Epithelial cell of esophagus (primary cell): ENCODE measurements at places on chromosomes 1 and 21.

DNA sequence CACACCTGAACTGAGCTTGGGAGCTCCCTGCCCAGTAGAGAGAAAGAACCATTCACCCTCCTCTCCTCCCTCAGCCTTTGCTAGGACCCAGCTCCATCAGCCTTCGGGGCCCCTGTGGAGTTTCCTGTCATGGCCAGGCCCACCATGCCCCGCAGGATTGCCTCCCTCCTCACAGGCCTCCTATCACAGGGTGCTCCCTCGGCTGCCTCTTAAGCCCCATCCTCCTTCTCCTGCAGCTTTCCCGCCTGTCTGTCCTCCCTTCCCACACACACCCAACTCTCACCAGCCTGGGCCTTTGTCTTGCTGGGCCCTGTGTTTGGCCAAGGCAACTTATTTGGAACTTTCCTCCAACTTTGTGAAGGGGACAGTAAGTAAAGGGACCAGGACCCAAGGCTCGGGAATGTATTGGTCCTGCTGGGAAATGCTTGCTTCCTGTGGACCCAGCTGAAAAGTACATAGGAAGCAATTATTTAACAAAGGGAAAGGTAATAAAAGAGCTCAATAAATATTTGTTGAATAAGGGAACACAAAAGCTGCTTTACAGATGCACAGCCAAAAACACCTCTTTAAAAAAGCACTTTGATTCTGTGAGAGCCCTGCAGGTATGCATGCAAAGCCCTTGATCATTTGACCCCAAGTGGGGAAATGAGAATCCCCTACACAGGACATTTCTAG is 31.6 kb upstream of the TENT5C start:
- DNase-seq = no peak

DNA sequence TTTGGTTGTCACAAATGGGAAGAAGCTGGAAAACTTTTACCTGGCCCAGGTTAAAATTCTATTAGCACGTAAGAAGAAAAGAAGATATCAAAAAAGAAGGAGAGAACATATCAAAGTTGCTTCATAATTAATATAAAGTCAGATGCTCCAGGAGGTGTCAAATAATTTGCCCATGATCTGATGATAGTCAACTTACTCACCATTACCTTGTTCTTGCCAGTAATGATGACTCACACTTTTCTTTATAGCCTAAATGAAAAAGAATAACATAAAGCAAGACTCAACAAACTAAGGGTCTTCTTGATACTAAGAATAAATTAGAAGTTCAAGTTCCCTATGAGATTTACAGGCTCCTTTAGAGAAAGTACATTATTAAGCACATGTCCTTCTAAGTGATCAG is 580.4 kb downstream of the TTLL7 start:
- DNase-seq = peak; percentile 48

- no peak for DNase-seq
These were observed 60.8 kb downstream of the EYA3 start for GRCh38 chr1:28027660-28028059.

DNA sequence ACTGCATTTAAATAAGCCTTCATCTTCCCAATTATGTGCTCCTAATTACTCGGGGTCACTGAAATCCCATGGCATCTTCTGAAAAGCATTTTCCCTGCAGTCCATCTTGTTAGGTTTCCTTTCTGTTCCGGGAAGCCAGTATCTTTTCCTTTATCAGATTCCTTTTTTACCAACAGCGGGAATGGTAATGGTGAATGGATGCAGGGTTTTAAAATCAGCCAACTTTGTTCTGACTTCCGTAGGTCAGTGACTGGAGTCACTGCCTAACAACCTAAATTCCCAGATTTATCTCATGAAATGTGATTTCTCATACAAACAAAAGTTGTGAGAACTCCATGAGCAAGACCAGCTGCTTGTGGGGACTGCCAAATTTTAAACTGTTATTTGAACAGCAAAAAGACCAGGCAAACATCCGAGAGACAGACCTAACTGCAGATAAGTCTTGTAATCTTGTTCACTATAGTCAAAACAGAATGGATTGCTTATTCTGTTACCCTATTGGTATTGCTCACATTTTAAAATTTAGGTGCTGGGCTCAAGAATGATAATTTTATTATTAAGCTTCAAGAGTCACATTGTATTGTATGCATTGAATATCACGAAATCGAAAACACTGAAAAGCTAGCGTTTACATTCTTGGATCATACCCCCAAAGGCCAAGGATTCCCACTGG is 1.2 kb upstream of the RWDD3 start:
- DNase-seq = no peak

DNA sequence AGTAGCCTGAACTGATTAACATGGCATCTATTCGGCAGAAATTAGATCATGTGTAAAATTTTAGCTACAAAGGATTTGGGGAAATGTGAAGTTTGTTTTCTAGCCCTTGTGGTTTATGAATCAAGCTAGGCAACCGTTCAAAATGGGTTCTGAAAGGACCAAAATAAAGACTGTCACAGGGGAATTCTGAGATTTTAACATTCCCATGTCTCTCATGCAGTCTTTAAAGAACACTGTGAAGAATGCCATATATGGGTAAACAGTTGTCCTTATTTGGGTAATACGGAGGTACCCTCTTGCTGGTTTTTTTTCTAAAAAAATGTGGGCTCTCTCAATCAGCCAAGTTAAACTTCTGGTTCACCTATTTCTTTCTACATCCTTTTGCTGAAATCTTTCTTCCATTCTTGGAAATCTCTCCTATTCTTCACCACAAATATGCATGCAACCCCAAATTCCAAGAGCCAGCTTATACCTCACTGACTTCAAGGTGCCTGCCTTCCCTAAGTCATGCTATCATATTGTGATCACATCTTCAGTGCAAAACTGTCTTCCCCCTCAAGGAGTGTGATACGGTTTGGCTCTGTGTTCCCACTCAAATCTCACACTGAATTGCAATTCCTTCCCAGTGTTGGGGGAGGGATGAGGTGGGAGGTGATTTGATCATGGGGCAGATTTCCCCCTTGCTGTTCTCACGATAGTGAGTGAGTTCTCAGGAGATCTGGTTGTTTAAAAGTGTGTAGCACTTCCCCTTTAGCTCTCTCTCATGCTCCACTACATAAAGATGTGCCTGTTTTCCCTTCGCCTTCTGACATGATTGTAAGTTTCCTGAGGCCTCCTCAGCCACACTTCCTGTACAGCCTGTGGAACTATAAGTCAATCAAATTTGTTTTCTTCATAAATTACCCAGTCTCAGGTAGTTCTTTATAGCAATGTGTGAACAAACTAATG is 308.7 kb downstream of the TTLL7 start:
- DNase-seq = no peak

- DNase-seq = no peak
These were observed 4.4 kb downstream of the LYPD8 start for GRCh38 chr1:248751142-248751541.

- DNase-seq = no peak
These were observed 59.6 kb downstream of the UCK2 start for GRCh38 chr1:165886983-165887382.

GRCh38 chr1:230056098-230056497 is 10.9 kb upstream of the GALNT2 start:
- DNase-seq = no peak

- peak; percentile 33 for DNase-seq
These were observed 121.2 kb downstream of the SLC45A1 start for GRCh38 chr1:8439015-8439702.

DNA sequence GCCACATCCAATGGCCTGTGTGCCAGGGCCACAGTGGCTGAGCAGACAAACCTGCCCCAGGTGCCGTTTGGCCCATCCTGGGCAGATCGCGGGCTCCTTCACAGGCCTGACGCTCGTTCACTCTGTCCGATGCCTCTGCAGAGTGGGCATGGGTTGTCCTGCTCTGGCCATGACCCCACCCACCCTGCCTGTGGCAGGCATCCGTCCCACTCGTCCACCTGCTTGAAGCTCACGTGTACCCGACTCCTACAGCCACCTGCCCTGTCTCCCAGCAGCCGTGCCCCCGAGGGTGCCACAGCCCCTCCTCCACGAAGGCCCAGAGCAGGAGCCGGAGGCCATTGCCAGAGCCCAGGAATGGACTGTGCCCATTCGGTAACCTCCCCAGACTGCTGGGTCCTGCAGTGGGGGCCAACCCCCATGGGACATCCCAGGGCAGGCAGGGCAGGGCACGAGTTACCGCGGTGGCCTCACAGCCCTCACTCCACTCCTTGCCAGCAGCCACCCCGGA is 41.9 kb downstream of the TRIM11 start:
- no peak for DNase-seq

DNA sequence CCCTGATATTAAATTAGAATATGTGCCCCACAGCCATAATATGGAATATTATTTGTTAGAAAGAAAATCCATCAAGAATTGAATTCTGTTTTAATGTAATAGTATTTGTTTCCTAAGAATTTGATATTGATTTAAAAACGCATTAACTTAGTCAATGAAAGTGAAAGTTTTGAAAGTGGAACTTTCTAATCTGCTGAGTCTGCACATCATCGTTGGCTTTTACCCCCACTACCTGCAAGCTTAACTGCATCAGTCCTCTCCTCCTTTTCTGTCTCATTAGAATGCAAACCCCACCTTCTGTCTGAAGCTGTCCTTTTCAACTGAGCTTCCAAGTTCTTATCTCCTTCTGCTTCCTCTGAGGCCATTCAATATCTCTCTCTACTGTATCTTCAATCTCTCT is 42.5 kb downstream of the XCL1 start:
- no peak for DNase-seq

DNA sequence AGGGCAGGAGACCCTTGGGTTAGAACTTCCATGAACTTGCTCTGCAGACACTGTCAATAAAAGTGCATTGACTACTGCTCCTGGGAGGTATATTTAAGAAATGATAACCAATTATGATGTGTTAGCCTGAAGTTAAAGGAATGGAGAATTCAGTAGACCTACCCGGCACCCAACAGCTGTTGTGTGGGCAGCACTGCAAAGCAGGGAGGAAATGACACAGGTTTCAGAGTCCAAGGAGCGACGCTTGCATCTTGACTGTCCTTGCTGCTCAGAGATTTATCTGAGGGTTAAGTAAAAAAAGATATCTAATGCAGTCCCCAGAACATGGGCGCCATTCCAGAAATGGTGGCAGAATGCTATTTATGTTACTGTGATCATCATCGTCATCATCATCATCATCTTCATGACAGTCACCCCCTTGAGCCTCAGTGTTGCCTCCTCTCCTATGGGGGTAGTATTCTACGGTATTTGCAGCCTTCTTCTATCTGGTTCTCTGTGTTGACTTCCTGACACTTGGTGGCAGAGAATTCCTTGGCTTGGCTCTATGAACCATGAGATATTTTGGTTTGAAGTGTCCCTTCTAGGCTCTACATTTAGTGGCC is 225.9 kb downstream of the KAZN start:
- DNase-seq = no peak

GRCh38 chr1:202192770-202193613 is 607 bp upstream of the LGR6 start:
- DNase-seq = peak; percentile 50

DNA sequence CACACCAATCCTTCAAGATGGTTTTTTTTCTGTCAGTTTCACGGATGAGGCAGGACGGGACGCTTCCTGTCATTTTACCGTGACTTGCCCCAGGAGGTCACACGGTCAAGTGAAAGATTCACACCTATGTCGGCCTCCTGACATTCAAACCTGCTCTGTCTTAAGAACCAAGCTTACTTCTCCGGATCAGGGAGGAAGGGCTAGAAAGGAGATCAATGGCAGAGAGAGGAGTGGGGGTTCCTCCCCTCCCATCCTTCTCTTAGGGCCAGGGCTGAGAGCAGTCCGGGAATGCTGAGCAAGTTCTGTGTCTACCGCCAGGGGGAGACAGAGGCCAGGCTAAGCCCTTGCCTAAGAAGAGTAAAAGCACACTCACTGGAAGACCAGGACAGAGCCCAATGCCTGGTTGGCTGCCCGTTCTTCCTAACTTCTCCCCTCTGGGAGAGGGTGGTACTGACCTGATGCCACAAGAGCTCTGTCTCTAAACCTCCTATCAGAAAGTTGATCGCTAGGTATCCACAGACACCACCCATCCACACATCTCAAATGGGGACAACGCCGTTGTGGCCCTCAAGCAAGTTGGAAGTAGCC is 1.1 kb upstream of the PPM1J start:
- peak; percentile 94 for DNase-seq

GRCh38 chr1:182255494-182255893 is 136.1 kb downstream of the GLUL start:
- DNase-seq = no peak
